HTR-8/SVneo (cell line): ENCODE measurements at places on chromosomes 2 and 18.

DNA sequence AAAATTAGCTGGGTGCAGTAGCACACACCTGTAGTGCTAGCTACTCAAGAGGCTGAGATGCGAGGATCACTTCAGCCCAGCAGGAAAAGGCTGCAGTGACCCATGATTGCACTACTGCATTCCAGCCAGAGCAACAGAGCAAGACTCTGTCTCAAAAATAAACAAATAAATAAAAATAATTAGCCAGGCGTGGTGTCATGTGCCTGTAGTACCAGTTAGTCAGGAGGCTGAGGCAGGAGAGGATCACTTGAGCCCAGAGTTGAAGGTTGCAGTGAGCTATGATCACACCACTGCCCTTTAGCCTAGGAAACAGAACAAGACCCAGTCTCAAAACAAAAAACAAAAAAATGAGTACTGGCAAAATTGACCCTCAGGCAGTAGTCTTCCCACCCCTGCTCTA is 61.9 kb upstream of the PPP1CB start:
- DNase-seq = no peak

DNA sequence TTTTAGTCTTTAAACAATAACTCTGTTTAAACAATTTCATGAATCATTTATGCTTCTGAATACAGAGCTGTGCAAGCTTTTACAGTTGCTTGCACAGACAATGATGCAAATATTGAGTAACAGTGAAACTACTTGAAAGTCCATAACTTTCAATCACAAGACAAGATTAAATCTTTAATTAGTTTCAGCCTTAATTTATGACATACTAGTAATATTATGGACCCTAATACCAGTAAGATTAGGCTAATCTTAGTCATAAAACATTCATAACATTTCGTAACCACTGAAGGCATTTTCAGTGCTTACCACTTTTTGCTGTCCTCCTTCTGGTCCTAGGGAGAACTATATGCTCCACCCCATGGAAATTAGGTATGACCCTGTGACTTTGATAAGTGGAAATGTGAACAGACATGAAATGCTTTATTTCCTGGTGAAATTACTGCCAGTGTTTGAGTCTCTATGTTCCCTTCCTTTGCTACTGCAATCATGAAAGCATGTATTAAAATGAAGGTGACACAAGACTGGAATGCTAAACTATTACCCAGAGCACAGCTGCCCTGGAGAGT is 1.8 kb upstream of the COBLL1 start:
- no peak for DNase-seq

DNA sequence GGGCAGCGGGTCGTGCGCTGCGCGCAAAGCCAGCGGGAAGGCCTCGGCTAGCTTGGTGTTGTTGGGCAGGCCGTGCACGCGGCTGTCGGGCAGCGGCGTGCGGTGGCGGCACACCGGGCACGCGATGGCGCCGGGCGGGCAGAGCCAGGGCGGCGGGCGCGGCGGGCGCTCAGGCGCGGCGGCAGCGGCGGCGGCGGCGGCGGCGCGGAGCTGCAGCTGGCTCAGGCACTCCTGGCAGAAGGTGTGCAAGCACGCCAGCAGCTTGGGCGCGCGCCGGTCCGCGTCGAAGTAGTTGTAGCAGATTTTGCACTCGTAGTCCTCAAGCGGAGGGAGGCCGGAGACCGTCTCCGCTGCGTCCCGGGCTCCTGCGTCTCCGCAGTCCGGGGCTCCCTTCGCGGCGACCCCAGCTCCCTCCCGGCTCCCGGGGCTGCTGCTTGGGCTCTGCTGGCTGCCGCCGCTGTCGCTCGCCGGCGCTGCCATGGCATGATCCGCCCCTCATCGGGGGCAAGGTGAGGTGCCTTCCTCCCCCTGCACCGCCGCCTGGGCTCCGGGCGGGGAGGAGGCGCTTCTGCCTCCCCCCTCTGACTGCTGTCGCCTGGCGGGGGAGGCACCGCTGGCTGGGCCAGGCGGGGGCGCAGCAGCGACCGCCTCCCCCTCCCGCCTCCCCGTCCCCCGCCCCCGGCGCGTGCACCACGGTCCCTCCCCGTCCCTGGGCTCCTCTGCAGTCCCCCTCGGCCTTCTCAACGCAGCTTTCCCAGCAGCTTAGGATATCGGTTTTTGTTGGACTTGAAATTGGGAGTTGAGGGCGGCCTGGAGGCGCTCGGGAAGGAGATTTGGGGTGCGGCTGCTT is 21.0 kb upstream of the PAX3 start:
- DNase-seq = no peak

DNA sequence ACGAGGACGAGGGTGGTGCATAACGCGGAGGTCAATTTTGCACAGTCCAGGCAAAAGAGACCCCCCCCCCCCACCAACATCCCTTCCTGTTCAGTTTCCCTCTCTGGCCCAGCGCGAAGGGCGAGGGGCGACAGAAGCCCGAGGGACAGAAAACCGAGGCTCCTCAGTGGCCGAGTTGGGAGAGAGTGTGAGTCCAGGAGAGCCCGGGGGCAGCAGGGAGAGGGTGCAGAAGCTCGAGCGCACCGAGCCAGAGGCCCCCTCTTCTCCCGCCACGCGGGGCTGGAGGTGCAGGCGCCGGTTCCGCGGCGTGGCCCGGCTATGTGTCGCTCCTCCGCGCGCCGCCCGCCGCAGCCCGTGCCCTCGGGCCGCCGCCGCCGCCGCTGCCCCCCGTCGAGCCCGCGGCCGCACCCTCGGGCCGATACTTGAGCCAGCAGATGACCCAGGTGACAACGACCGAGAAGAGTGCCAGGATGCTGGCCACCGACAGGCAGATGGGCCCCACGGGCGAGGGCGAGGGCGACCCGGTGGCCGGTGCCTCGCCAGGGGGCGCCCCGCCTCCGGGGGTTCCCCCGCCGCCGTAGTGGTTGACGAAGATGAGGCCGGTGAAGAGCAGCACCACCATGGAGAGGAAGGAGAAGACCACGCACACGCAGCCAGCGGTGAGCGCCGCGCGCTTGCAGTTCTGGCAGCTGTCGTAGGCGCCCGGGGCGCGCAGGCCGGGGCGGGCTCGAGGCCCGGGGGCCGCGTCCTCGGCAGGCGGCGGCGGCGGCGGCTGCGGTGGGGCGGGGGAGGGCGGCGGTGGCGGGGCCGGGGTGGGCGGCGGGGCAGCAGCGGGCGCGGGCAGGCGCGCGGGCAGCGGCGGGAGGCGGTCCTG is 20.2 kb upstream of the PAX3 start:
- DNase-seq = no peak

DNA sequence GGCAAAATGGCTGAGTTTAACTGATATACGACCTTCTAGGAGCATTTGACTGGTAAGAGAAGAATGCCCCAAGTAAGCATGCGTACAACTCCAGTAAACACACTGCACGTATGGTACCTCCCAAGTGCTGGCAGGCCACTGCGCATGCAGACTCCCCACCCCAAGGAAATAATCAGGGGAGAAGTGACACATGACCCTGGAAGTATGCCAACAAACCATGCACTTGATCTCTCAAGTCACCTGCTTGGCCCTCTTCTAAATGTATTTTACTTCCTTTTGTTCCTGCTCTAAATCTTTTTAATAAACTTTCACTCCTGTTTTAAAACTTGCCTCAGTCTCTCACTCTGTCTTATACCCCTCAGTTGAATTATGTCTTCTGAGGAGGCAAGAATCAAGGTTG is 129.8 kb upstream of the COL5A2 start:
- no peak for DNase-seq

- DNase-seq = no peak
These were observed 32.9 kb downstream of the LOXHD1 start for GRCh38 chr18:46624127-46624526.
